ENCODE measurements at places on chromosomes 2 and 18.

- no peak for DNase-seq
These were observed 273.1 kb downstream of the SP3 start for GRCh38 chr2:173692068-173692467.

DNA sequence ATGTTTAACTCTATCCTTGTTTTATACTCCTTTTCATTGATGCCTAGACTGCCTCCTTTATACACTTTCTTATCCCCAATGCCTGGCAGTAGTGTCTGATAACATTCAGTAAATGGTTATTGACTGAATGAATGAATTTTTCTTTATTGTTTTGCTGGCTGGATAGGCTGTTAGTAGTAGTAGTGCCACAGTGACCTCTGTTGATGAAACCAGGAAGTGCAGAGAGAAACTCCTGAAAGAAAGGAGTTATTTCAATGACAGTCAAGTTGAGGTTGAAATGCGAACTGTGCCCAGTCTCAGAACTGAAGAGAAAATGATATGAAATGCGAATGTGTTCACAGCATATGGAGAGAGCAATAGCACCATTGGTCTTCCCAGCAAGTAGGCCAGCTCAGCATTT, 26.8 kb upstream of the SLC9A2 start:
- DNase-seq: peak; percentile 21

DNA sequence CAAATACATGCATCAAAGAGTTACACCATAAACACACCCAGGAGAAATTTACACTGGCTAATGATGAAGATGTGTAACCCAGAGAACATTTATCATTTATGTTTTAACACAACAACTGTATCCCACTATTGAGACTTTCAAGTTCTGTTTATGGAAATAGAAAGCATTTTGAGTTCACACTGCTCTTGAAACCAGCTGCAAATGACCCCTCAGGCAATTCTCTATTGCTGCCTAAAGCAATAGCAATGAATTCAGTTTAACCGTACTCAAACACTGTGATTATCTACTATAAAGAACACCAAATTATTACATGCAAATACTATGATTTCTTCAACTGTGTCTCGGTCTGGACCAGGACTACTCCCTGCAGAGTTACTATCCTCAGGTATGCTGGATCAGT, 452.7 kb upstream of the NRXN1 start:
- no peak for DNase-seq

DNA sequence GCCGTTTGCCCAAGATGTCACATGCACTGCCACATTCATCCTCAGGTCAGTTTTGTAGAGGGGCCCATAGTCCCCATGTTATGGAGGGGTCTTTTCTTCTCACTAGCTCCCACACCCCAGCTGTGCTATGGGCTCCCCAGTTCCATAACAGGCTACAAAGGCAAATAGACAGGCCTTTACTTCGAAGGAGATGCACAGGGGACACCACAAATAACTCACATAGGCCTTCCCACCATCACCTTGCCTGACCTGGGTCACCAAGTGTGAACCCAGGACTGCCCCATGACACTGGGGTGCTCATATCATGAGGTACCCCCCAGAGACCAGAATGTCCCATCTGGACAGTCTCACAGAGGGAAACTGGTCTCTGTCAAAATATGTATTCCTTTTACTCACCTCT, 15.0 kb upstream of the INO80C start:
- no peak for DNase-seq

GRCh38 chr2:142883526-142883925, 6.1 kb downstream of the KYNU start:
- no peak for DNase-seq

DNA sequence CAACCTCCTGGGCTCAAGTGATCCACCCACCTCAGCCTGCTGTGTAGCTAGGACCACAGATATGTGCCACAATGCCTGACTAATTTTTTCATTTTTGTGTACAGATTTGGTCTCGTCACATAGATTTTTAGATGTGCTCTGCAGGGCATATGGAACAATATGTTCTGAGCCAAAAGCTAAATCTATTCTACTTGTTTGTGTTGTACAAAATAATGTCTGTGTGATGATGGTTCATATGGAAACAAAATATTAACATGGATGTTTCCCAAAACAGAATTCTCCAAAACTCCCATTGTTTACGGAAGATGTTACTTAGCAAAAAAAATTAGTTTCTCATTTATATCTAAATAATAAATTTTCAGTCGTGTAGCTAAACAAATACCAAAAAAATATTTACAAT, 12.6 kb upstream of the KLHL23 start:
- no peak for DNase-seq

DNA sequence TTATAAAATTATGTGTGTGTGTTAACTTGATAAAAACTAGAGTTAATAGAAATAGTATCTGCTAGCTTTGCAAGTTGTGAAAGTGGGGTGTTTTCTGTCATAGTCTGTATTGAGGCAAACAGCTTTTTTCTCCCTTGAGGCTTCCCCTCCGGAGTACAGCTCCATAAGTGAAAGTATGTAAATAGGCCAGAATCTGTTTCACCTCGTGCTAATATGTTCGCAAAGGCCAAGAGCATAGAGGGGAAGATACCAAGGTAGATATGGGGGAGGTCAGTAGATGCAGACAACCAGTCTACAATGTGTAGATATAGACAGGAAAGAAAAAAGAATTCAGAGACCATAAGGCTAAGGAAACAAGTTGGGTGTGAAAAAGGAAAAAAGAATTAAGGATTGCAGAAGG, 72.9 kb downstream of the PTRHD1 start:
- DNase-seq: no peak

GRCh38 chr2:192007581-192008228, 160.8 kb upstream of the CAVIN2 start:
- no peak for DNase-seq

- no peak for DNase-seq
These were observed 236.6 kb upstream of the MMADHC start for GRCh38 chr2:149824136-149824535.

DNA sequence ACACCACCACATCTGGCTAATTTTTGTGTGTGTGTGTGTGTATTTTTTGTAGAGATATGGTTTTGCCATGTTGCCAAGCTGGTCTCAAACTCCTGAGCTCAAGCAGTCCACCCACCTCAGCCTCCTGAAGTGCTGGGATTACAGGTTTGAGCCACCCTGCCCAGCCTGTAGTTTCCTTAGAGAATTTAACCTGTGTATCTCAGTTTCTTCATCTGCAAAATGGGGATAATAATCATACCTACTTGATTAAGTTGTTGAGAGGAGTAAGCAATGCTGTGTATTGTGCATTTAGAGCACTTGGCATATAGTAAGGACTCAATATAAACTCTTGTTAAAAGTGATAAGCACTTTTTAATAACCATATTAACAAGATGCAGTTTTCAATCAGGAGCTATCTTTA, 6.3 kb upstream of the SANBR start:
- no peak for DNase-seq

- DNase-seq: no peak
These were observed 114.8 kb downstream of the NEB start for GRCh38 chr2:151619337-151619989.

Data from activated CD4-positive, alpha-beta T cell treated with anti-CD3 and anti-CD28 coated beads, Interleukin-2, amount 50 U/mL, for 48 hours (primary cell).